ENCODE measurements at places on chromosomes 2 and 18.

DNA sequence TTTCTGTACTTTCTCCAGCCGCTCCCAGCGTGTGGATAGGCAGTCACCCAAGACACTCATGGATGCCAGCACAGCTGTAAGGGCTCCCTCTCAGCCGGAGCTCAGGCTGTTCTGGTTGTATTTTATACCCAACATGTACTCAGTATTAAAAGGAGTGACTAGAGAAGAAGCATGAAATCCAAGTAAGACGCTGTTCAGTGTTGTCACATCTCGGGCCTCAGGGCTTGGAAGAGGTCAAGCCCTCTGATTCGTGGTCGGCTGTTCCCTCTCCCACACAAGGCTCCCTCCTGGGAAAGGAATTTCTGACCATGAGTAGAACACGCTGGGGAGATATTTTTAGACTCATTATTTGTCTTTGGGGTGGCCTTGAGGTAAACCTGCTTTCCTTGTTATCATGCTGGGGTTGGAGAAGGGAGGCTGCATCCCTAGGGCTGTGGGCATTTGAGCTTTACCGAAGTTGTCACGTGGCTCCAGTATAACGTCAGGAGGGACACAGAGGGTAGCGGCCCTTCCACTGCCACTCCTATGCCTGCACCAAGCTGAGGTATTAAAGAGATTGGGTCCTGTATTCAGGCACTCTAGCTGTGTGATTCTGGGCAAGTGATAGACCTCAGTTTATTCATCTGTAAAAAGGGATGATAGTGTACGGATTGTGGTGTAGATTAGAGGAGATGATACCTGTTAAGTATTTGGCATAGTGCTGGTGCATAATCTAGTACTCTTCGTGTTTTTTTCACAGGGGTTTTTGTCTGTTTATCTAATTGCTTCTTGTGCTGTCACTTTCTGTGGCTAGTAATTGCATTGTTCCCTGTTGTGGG, 34.1 kb downstream of the HK2 start:
- no peak for DNase-seq

DNA sequence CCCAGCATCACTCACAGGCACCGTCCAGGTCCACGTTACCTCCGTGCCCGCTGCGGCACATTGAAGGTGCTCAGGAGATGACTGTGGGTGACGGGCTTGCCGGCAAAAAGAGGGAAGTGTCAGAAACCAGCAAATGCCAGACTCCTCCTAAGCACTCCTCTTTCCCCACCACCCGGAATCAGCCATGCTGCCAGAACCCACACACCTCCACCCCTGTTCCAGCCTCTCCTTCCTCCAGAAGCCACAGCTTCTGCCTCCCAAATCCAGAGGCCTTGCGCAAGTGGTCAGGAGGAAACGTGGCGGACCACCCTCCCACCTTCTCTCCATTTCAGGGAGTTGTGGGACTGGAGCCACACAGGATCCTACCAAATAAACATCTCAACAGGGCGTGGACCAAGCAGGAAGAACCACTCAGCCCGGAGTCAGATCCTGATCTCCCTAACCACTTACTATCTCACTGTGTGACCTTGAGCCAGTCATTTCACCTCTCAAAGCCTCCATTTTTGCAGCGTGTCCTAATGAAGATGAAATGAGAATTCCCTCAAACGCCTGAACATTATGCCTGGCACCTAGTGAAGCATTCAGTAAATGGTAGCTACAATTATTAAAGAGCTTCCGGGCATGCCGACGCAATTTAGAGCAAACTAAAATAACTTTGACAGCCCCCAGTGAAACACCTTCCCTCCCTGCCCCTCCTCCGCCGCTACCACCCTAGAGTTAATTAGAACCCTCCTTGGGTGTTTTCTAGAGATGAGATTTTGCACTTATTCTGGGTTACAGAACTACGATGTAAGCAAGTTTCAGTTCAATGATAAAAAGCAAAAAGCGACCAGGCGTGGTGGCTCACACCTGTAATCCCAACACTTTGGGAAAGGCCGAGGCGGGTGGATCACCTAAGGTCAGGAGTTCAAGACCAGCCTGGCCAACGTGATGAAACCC, 32.9 kb downstream of the SMAD7 start:
- DNase-seq, result no peak

DNA sequence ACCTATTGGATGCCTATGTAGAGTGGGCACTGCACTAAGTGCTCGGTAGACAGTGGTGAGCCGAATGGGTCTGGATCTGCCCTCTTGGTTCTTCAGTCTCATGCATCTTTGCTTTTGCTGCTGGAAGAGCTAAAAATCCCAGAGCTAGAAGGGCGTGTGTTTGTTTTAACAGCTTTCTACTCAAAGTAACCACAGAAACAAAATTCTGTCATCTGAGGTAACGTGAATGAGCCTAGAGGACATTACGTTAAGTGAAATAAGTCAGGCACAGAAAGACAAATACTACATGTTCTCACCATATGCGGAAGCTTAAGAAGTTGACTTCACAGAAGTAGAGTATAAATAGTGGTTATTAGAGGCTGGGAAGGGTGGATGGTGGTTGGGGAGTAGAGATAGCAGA, 119.8 kb downstream of the PLB1 start:
- DNase-seq, result no peak

DNA sequence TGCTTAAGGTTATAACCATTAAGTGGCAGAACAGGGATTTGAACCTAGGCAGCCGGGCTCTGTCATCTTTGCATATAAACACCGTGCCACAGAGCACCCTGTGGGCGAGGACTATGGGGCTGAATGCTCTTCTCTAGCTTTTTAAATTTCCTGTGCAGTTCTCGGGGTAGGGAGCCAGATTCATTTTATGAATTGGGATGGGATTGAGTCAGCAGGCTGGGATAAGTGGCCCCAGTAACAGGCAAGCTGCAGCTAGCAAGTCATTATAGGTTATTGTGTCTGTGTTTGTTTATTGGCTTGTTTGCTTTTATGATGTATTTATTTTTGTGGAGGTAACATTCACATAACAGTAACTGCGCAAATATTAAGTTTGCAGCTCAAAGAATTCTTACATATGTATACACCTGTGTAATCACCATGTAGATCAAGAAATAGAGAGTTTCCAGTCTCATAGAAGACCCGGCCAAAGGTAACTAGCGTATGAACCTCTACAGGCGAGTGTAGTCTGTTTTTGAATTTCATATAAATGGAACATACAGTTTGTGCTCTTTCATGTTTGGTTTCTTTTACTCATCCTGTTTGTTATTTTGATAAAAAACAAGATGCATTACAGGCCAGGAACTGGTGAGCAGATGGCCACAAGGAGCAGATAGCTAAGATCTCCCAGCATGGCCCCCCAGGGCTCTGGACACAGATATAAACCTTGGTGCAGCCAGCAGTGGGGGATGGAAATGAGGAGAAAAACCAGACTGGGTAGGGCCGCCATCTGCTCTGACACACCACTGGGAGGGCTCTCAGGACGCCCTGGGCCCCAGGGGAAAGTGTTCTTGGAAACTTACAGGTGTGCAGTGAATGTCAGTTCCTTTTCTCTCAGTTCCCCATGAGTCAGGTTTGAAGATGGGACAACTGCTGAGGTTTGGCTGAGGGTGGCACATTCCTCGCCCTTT, 49.2 kb upstream of the GPR155 start:
- no peak for DNase-seq

DNA sequence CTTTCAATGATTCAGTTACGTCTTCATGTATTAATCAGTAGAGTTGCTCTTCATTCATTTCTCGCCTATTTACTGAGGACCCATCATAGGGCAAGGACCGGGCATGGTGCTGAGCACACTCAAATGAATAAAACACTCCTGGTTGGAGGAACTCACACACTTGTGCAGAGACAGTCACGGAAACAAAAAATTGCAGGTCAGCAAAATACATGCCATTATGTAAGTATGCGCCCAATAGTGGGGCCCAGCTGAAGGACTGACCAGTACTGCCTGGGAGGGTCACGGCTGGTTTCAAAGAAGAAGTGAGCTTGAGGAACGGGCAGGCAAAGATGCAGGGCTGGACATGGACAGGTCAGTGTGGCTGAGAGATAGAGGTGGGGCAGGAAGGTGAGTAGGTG, 102.9 kb downstream of the DDX1 start:
- no peak for DNase-seq

GRCh38 chr18:47912794-47913585, 17.5 kb downstream of the SMAD2 start:
- no peak for DNase-seq

DNA sequence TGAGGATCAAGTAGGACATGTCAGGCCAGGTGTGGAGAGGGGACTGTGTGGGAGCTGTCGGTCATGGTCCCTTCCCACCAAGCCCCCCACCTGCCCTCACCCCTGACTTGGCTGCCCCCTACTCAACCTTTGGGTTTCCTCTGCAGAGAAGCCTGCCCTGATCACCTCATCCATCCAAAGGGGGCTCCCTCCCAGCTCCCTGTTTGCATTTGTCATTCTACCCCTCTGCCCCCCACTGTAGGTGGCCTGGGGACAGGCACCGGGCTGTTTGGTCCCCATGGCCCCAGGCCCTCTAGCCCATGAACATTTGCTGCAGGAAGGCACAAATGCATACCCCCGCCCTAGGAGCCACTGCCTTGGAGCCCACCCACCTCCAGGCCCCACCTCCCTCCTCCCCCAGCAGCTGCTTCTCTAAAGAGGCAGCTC, 115.0 kb downstream of the SMAD7 start:
- DNase-seq, result no peak

DNA sequence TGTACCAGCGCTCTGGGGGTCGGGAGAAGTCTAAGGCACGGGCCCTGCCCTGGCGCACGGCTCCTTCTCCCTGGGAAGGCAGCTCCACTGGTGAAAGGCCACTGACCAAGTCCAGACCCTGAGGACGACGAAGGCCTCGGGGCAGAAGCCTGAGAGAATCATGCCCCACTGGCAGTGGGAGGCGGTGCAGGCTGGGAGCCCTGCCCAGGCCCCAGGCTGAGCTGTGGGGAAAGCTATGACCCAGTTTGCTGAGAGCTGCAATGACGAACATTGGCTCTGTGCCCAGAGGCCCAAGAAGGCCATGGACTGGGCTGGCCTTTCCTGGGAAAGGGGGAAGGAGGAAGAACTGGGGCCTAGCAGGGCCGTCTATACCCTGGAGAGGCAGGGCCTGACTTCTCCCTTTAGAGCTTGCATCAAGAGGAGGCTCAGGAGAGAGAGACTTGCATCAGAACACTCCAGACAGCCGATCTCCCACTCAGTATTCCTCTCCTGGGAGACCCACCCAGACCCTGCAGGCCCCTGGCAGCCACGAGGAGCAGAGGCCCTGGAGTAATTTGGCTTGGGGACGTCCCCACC, 32.9 kb downstream of the HS1BP3 start:
- DNase-seq, result no peak

- DNase-seq, result no peak
Measured at GRCh38 chr2:230335461-230335863, 8.5 kb downstream of the SP140L start.

DNA sequence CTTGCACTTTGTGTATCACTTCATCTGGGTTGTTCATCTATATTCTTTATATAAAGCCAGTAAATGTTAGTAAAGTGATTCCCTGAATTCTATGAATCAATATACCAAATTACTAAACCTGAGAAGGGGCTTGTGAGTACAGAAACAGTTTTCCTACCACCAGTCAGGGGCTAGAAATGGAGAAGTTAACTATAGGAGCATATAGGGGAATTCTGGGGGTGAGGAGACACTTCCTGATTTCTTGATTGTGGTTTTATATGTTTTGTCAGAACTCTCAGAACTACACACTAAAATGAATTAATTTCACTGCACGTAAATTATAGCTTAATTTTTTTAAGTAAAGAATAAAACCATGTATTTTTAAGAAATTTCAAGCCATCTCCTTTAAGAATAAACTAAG, 93.7 kb downstream of the SESTD1 start:
- no peak for DNase-seq

- DNase-seq, result no peak
Measured at GRCh38 chr2:141280037-141280436, 850.8 kb downstream of the LRP1B start.

DNA sequence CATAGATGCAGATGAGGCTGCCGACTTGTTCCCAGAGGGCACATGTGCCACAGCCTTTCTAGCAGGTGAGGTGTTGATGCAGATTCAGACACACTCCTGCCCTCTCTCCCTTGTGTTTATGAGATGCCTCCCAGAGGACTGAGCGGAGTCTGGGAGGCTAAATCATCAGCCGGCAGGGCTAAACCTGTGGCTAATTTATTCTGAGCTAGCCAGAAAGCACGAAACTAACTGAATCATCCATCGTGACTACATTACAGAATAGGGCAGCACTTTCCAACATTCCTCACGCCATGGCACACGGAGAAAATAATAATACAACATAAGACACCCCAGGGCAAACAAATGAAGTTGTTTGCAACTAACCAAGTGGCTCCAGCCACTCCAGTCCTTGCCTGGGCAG, 101.7 kb upstream of the FZD7 start:
- no peak for DNase-seq

GRCh38 chr2:78541451-78542267, 483.8 kb upstream of the REG3G start:
- DNase-seq, result peak; percentile 97

GRCh38 chr18:57276829-57277228, 75.5 kb upstream of the ST8SIA3 start:
- no peak for DNase-seq

- DNase-seq, result no peak
Measured at GRCh38 chr2:102114290-102114721, 28.2 kb upstream of the IL1R1 start.

DNA sequence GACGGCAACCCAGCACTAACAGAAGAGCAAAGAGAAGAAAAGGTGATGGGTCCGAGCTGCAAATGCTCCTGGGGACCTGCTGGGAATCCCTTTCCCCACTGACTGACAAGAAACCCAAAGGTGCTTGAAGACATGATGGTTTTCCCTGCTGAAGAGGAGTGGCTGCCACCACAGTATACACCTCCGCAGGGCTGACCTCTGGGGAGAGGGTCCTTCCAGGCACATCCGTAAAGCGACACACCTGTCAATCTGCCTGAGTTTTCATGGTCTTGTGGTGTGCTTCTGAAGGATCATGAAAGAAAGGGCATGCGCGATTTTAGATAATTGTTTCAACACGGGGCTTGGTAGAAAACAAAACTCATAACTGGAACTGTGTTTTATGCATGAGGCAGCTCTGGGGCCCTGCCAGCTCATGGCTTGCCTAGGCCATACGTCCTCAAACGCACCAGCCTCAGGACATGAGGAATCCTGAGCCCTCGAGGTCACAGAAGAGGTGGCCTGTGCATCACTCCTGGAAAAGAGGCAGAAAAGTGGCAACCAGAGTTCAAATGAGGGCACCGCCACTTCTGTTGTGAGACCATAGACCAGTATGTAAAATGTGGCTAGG, 51.8 kb downstream of the SERTAD2 start:
- DNase-seq, result no peak

- DNase-seq, result no peak
Measured at GRCh38 chr2:190615555-190616200, 33.2 kb upstream of the NAB1 start.

Data from NCI-H1436 treated with DMSO at 0.1 percent for 48 hours (cell line).